ENCODE measurements at places on chromosomes 2 and 18.

- DNase-seq: no peak
Observed at GRCh38 chr2:30655211-30655610, 152.0 kb downstream of the CAPN13 start.

DNA sequence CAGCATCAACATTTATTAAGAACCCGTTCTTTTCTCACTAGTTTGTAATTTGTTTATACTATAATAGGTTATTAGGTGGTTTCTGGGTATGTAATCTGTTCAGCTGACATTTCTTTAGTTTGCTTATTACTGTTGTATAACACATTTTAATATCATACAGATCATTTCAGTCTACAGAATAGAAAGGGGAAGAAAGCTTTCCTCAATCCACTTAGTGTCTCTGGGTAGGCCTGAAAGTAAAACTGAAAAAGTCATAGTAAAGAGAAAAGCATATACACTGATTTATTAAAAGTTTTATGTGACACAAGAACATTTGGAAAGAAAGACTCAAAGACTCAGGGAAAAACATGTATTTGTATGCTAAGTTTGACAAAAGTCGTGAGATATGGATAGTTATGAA lies 16.8 kb upstream of the KCNJ3 start:
- no peak for DNase-seq

DNA sequence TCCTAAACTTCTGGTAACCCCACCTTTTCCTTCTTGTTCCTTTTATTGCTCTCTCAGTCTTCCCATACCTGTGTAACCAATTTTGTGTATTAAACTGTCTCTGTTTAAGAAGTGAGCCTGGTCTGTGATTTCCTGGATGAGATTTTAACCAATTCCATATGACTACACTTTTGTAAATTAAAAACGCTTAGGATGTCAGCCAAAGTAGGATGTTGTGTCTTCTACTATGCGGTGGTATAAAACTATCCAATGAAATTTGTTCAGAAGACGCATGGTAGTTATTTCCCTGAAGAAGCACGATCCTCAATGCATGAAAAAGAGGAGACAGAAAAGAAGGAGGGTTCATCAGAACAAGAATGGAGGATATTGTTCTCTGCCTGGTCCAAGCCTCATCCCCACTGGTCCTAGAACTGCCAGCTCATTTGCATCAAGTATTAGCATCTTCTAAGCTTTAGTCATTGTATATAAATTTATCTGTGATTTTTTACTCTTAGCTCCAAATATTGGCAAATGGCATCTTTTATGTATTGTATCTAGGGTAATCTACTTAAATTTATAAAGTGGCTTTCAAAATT lies 127.4 kb downstream of the TGIF1 start:
- no peak for DNase-seq

DNA sequence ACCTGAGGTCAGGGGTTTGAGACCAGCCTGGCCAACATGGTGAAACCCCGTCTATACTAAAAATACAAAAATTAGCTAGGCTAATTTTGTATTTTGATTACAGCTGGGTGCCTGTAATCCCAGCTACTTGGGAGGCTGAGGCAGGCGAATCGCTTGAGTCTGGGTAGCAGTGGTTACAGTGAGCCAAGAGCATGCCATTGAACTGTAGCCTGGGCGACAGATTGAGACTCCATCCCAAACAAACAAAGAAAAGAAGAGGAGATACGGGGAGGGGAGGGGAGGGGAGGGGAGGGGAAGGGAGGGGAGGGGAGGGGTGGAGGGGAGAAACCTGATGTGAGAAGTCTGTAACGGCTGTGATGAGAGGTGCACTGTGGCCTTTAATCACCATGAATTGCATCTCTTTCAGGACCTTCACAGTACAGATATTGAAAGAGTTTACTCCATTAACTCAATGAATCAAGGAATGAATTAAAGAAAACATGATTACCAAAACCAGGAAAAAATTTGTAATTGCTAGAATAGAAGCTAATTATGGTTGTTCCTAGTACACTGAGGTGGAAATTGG lies 135.3 kb downstream of the CALCRL start:
- DNase-seq: no peak

GRCh38 chr2:127128445-127128904 lies 21.5 kb upstream of the BIN1 start:
- DNase-seq: no peak

DNA sequence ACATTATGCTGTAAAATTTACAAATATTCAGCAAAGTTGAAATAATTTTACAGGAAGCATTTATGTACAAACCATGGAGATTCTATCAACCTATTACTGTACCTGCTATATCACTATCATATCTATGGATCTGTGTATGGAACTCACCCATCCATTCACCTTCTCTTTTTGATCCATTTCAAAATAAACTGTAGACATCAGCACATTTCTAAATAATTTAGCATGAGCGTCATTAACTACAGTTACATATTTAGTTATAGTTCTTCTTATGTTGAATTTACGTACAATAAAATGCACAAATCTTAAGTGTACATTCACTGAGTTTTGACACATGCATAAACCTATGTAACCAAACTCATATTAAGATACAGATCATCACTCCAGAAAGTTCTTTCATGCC lies 127.8 kb upstream of the BCL2L11 start:
- no peak for DNase-seq

- no peak for DNase-seq
Observed at GRCh38 chr2:10392951-10393639, 55.0 kb downstream of the ODC1 start.

- no peak for DNase-seq
Observed at GRCh38 chr18:5467671-5468070, 76.1 kb downstream of the EPB41L3 start.

DNA sequence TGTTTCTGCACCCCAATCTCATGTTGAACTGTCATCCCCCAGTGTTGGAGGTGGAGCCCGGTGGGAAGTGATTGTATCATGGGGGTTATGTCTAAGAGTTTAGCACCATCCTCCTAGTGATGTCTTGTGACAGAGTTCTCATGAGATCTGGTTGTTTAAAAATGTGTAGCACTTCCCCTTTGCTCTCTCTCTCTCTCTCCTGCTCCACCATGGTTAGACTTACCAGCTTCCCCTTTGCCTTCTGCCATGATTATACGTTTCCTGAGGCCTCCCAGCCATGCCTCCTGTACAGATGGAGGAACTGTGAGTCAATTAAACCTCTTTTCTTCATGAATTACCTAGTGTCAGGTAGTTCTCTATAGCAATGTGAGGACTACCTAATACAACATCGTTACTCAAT lies 396.9 kb upstream of the LRATD1 start:
- DNase-seq: no peak
